Body of pancreas (tissue), 4 donors: ENCODE measurements at places on chromosomes 6 and 20.

- H3K4me1 ChIP-seq: no peaks in the 10 kb centered on the region
- no peaks in the 10 kb centered on the region for H3K27me3 ChIP-seq
- H3K36me3 ChIP-seq: no peaks in the 10 kb centered on the region
- no peak for DNase-seq
- no peak within 1 kb of the TSS for H3K27ac ChIP-seq
- H3K4me3 ChIP-seq: no peak within 1 kb of the TSS
These were observed at the start of gene FHL5 for GRCh38 chr6:96562886-96563285. TSS of gene FHL5 (plus strand) at chr6:96563128. CDS start at chr6:96603614, 40,486 bp downstream.

DNA sequence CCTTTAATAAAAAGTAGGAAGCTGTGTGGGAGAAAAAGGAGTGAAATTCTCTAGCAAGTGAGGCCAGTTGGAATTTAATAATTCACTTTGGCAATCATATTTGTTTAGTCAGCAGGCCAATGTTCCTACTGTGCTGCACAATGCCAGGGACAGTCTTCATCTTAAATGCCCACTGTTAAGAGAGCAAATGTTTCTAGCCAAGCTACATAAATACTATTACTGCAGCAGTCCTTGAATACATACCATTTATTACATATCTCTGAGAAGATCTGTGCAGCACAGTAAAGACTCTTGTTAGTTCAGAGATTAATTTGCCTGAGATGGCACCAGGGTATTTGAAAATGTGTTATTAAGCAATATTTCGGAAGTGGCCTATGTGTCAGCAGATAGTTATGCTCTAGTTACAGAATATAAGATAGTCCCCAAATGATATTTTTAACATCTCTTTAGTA lies 105.4 kb downstream of the OGFRL1 start:
- peak overlapping the region; percentile 36 for H3K27ac ChIP-seq
- H3K36me3 ChIP-seq: no peaks in the 10 kb centered on the region
- peaks cover 34% of the 10 kb centered on the region for H3K4me1 ChIP-seq

DNA sequence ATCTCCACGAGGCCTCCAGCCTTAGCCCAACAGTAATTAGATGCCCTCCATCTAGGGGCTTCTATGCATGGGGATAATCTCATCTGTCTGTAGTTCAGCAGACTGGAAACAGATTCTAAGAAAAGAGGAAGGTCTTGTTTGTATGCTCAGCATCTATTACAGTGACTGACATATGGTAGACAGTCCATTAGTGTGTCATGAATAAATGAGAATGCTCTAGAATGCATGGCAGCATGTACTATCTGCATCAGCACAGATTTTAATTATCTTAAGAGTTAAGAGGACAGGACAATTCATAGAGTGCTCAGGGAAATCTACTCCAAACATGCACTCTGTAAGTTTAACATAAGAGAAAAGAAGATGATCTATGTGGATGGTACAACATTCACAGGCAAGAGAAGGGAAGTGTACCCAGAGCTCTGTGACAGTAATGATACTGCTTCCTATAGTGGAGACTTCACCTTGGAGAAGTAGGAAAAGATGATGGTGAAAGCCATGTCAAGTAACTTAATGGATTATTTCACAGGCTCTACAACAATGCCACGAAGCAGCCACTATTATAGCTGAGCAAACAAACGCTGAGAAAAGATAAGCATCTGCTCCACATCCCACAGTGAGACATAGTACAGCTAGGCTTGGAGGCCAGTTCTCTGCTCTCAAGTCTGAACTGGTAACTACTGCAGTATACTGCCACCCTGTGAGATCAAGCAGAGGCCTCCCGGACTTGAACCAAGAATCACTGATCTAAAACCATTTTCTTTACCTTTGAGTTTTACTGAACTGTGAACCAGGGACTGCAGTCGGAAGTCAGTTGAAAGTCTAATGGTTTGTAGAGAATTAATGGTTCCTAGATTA lies 309.2 kb upstream of the SPTLC3 start:
- no peaks in the 10 kb centered on the region for H3K36me3 ChIP-seq
- H3K4me3 ChIP-seq: no peak overlapping the region
- peaks cover 10% of the 10 kb centered on the region for H3K4me1 ChIP-seq
- H3K27me3 ChIP-seq: no peaks in the 10 kb centered on the region
- no peak overlapping the region for H3K27ac ChIP-seq

DNA sequence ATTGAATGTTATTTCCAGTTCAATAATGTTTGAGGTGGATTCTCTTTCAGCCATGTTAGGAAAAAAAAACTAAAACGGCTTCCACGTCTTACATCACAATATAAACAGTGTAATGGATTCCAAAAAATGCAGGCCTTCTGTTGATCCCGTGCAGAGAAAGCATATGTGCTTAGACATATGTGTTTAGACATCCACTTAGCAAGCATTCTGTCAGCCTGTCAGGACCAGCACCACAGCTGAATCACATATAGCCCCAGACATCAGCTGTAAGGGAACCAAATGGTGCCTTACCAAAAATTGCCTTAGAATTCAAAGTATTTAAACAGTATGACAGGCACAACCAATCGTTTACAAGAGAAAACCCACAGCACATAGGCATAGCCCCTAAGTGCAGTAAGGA lies 304.9 kb downstream of the EYA4 start:
- H3K4me1 ChIP-seq: peaks cover 9% of the 10 kb centered on the region
- H3K4me3 ChIP-seq: no peak overlapping the region
- no peak overlapping the region for H3K27ac ChIP-seq
- H3K36me3 ChIP-seq: no peaks in the 10 kb centered on the region

DNA sequence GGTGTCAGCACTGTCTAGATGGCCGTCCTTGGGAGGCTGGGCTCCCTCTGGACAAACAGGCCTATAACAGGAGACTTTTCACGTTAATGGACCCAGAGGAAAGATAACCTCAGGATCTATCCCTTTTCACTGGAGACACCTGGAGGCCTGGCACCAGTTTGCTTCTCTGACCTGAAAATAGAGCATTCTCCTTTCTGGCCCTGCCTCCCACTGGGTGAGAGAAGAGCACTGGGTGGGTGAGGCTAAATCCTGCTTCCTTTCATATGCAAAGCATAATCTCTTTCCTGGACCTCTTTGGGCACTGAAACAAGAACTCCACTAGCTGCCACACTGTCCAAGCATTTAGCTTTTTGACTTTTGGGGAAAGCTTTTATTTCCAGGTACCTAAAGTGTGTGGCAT lies 78.3 kb downstream of the FOXO3 start:
- no peak for DNase-seq
- peaks cover 53% of the 10 kb centered on the region for H3K4me1 ChIP-seq
- H3K27ac ChIP-seq: no peak overlapping the region
- H3K36me3 ChIP-seq: no peaks in the 10 kb centered on the region
- H3K4me3 ChIP-seq: no peak overlapping the region

DNA sequence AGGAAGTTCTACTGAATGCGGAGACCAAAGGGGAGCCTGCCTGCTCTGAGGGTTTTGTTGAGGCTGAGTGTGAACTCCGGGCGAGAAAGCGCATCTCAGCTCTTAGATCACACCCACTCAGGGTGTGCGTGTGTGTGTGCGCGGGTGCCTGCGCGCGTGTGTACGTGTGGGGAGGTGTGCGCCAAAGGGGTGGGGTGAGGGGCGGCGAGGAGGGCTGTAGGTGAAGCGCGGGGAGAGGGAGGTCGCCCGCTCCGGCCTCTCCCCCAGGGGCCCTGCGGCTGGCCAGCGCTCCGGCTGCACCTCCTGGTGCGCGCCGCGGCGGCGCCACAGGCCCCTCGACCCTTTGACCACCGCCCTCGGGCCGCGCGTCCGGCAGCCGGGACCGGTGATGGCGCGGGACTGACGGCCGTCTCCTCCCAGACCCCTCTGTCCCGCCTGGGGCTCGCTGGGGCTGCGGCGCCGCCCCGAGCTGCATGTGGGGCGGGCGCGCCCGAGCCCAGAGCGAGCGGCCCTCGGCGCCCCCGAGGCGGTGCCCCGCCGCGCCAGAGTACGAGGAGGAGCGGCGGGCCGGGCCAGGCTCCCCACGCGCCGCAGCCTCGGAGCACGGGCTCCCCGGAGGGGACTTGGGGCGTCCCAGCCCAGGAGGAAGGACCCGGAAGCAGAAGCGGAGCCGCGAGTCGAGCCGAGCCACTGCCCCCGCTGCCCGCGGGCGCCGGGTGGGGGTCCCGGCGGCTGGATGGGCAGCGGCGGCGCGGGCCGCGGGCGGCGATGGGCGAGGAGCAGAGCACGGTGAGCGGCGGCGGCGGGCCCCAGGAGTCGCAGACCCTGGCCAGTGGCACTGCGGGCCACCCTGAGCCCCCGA lies at the start of gene RNF217:
RNF217 (plus strand) TSS at position 661 of the 862 bp plus-strand sequence; CDS start at position 769, 108 bp downstream.
- H3K27me3 ChIP-seq: no peaks in the 10 kb centered on the region
- H3K4me3 ChIP-seq: peak within 1 kb of the TSS; percentile 93
- peaks cover 26% of the 10 kb centered on the region for H3K4me1 ChIP-seq
- no peaks in the 10 kb centered on the region for H3K36me3 ChIP-seq

- DNase-seq: peak; percentile 43
- no peak overlapping the region for H3K4me3 ChIP-seq
- peaks cover 14% of the 10 kb centered on the region for H3K27me3 ChIP-seq
- peaks cover 29% of the 10 kb centered on the region for H3K4me1 ChIP-seq
These were observed 1.6 kb downstream of the INSM1 start for GRCh38 chr20:20369250-20370093.

GRCh38 chr20:34675993-34676641 lies 775 bp downstream of the PIGU start:
- no peaks in the 10 kb centered on the region for H3K27me3 ChIP-seq
- H3K4me1 ChIP-seq: peaks cover 15% of the 10 kb centered on the region
- H3K27ac ChIP-seq: peak overlapping the region; percentile 83
- no peak for DNase-seq

GRCh38 chr6:73955800-73956199 lies 259.8 kb downstream of the CD109 start:
- no peak for DNase-seq
- no peaks in the 10 kb centered on the region for H3K4me1 ChIP-seq
- H3K27me3 ChIP-seq: no peaks in the 10 kb centered on the region
- no peak overlapping the region for H3K27ac ChIP-seq
- no peak overlapping the region for H3K4me3 ChIP-seq
